ENCODE measurements at places on chromosomes 1 and 21.

DNA sequence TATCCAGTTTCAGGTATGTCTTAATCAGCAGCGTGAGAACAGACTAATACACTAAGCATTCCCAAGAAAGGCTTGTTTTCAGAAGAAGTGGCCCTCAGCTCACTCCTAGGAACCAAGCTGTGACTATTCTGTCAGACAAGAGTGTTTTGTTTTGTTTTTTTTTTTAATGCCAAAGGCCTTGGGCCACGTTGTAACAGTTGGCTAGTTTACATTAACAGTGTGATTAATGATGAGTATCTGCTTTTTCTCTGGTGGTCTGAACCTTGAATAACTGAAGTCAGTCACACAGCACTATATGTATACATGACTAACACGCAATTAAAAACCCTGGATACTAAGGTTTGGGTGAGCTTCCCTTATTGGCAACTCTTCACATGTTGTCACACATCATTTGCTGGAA is 21.9 kb downstream of the DPYD start:
- no peak for DNase-seq

GRCh38 chr1:210374600-210374953 is 45.9 kb downstream of the HHAT start:
- no peak for DNase-seq

DNA sequence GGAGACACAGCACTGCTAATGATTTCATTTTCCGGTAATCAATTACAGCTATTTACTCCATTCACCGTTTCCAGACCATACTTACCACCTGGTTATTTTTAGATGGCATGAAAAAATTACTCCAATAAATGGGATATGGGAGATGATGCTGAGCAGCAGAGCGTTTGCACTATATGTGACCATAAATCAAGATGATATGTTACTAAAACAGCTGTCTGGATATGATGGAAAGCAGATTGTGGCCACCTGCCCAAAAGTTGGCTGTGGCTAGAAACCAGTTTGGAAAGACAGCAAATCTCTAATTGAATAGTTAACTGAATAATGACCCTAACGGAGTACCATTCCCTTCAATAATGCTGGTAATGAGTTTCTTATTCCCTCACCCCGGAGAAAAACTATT is 22.5 kb upstream of the KCTD3 start:
- DNase-seq = no peak

DNA sequence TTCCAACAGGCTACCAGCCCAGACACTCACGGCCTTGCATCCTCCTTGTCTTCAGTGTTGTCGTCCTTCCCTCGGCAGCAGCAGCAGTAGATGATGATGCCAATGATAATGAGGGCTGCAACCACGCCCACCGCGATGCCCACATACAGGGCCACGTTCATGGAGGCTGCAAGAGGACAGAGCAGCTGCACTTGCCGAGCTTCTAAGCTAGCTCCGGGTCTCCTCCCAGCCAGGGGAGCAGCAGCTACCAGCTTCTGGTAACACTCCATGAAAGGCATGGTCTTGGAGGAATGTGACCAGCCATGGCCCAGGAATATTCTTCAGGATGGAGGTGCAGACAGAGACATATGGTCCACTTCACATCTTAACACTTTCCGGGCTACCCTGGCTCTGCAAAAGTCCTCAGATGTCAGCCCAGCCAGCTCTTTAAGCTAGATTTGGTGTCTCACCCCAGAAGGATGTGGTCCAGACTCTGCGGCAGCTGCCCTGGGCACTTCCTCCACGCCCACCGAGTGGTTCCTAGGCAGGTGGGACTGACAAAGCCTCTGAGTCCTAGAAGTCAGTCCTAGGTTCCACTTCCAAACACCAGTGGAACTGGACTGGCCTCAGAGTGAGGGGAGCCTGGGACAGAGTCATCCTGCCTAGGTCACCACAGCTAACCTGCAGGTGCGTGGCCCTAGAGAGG is 35.1 kb downstream of the GPA33 start:
- DNase-seq = no peak

- DNase-seq = no peak
Measured at GRCh38 chr1:201391651-201392511, 7.2 kb downstream of the LAD1 start.
